Activated naive CD4-positive, alpha-beta T cell treated with anti-CD3 and anti-CD28 coated beads, Interleukin-2, amount 50 U/mL, for 16 hours (primary cell): ENCODE measurements at places on chromosomes 7 and 10.

DNA sequence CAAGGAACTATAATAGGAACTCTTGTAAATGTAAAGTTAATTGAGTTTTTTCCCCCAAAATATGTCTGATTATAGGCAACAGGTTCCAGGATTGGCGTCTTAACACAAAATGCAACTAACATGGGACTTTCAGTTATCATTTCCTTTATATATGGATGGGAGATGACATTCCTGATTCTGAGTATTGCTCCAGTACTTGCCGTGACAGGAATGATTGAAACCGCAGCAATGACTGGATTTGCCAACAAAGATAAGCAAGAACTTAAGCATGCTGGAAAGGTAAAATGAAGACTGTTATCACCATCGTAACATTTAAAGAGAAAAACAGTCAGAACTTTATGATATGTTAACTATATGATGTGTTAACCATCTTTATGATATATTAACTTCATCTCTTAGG lies 63.7 kb downstream of the SP8 start:
- DNase-seq, result no peak

DNA sequence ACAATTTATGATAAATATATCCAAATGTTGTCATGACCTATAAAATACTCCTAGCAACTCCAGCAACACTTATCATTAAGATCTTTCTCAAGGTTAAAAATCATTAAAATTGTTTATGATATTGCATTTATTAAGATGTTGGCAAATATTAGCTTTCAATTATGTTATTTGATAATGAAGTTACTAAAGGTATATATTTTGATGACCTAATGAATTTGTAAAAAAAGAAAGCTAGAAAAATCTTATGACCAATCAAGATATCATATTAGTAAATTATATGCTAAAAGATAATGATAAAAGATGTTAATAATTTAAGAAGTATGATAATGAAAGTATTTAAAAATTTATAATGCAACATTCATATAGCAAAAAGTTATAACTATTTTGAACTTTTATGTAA lies 66.3 kb upstream of the RAB18 start:
- no peak for DNase-seq

DNA sequence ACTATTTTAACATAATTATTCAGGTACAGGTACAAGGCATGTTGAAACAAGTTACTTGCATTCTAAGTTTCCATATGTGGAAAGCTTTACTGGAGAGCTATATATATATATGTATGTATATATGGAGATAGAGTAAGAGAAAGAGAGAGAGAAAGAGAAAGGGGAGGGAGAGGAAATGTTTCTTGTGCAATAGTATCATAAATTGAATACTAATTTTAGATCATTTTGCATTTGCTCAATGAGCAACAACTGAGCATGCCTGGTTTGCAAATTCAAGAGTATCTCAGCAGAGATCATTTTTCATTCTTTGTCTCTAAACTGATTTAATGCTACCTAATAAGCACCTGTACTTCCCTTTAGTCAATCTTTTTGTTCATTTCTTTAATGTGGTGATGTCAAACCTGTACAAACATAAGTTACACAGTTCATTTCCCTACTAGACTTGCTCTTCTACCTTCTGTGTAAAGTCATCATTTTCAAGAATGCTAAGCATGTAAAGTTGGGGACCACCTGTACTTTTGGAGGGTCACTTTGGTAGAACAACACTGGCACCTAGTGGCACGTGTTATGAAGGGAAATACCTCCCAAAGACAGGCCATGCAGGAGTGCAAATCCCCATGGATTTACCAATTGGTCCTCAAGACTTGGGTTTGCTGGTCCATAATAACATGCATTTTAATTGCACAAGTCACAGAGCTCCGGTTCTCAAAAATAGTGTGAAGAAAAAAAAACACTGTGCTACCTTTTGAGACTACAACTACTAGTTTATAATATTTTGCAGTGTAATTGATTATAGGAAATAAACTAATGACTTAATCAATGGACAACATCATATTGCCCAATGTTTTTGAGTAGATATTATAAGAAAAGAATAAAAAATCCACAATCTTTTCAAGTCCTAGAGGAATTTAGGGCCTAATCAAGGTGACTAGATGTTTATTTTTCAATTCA lies 431.2 kb upstream of the IGFBP3 start:
- DNase-seq, result no peak

GRCh38 chr7:41769162-41769561 lies 66.3 kb upstream of the INHBA start:
- no peak for DNase-seq

DNA sequence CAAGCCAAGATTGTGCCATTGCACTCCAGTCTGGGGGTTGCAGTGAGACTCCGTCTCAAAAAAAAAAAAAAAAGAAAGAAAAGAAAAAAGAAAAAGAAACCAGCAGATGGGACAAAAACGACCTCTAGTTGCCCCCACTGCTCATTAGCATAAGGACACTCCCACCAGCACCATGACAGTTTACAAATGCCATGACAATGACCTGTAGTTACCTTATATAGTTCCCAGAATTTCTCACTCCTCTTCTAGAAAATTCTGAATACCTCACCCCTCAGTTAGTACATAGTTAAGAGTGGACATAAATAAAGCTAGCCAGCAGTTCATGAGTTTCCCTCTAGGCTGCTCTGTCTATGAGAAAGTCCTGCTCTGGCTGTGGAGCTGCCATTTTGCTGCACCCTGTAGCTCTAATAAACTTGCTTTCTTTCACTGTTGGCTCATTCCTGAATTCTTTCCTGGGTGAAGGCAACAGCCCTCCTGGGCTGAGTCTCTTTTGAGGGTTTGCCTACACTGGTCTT lies 276.8 kb upstream of the AKR1E2 start:
- DNase-seq, result no peak

DNA sequence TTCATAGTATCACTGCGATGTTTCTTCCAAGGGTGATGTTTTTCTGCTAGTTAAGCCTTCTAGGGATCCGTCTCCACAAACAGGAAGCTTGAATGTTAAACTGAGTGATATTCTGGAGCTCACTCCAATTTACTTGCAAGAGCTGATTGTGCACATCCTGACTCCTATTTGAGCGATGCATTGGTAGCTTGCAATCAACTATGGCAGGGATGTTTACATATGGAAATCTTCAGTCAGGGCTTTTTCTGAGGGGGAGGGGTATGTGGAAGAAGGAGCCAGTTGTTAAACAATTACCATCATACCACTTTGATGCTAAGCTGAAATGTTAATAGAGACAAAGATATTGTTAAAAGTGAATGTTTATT lies 43.2 kb upstream of the NXPH1 start:
- DNase-seq, result no peak

DNA sequence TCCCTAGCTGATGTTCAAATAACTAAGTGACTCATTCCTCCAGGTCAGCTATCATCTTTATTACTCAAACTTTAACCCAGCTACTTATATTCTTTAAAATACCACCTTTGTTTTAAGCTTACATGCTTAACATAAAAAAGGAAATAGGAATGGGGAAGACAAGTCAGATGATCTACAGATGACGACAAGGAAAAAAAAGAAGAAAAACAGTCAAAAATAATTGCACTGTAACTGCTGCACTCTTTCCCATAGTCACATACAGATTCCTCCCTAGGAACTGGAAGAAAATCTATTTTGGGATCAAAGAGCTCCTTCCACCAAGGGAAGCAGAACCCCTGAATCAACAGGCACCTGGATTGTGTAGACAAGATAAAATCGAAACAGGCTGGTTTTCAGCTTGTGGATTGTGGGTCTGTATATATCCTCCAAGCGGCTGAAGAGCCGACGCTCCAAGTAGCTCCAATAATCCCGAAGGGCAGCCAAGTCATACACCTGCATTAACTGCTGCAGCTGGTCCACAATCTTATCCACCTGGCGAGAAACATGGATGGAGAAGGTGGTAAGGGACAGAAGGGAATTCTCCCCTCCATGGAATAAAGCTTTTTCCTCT lies 2.0 kb downstream of the WDR91 start:
- DNase-seq, result no peak

DNA sequence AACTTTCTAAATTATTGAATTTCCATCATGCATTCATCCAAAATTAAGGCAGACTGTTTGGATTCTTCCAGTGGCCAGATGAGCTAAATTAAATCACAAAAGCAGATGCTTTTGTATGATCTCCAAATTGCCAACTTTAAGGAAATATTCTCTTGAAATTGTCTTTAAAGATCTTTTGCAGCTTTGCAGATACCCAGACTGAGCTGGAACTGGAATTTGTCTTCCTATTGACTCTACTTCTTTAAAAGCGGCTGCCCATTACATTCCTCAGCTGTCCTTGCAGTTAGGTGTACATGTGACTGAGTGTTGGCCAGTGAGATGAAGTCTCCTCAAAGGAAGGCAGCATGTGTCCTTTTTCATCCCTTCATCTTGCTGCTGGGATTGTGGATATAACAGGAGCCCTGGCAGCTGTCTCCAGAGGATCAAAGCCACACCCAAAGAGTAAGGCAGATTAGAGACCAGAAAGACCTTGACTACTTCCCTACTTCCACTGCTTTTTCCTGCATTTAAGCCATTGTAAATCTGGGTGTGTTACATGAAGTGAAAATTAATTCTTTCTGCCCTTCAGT lies 8.2 kb upstream of the CFAP69 start:
- DNase-seq, result no peak

DNA sequence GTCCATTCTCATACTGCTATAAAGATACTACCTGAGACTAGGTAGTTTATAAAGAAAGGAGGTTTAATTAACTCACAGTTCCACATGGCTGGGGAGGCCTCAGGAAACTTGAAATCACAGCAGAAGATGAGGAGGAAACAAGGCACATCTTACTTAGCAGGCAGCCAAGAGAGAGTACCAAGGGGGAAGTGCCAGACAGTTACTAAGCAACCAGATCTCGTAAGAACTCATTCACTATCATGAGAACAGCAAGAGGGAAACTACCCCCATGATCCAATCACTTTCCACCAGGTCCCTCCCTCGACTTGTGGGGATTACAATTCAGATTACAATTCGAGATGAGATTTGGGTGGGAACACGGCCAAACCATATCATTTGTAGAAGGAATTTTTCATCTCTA lies 36.3 kb downstream of the NHLRC2 start:
- no peak for DNase-seq

DNA sequence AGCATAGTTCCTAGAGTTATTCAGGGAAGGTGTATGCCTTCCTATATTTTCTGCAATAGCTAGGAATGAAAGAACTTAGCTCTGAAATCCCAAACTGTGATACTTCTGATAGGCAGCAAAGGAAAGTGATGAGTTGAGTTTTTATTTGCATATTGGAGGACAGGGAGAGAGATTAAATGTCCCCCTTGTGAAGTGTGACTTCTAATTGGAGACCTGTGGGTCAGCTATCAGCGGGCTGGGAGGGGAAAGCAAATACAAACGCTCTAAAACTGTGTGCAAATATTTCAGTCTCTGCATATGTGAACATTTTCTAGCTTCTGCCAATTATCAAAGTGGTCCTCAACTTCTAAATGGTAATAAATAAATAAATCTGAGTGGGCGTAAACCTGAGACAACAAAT lies 203.3 kb downstream of the CACNB2 start:
- no peak for DNase-seq

DNA sequence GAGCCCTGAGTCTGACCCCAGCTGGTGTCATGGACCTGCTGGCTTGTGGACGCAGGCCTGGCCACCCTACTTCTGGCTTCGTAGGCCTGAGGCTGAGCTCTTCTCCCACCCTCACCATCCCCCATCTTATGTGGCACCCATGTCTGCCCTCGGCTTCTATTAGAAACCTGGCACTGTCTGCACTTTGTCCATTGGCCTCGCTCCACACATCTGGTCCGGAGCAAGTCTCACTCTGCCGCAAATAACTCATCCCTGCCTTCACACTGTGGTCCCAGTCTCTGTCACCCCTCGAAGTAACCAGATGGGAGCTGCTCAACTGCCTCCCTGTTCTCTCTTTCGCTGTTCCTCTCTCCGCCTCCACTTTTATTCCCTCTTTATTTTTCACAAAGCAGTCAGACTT lies 78.6 kb downstream of the TRRAP start:
- DNase-seq, result no peak

DNA sequence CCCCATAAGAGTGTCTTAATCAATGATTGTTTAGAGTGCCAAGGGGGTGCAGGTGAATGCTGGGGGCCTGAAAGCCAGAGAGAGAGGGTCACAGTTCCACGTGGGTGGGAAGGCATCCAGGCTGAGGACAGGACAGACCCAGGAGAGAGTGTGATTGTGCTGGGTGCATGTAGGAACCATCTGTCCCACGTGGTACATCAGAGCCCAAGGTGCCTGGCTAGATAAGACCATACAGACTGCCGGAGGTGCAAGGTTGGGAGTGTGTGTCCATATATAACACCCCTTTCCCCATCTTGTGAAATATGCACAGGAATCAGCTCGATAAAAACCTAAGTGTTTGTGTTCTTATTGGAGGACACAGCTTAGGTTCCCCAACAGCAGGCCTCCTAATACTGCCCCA lies 85.5 kb downstream of the WIPF3 start:
- DNase-seq, result no peak

DNA sequence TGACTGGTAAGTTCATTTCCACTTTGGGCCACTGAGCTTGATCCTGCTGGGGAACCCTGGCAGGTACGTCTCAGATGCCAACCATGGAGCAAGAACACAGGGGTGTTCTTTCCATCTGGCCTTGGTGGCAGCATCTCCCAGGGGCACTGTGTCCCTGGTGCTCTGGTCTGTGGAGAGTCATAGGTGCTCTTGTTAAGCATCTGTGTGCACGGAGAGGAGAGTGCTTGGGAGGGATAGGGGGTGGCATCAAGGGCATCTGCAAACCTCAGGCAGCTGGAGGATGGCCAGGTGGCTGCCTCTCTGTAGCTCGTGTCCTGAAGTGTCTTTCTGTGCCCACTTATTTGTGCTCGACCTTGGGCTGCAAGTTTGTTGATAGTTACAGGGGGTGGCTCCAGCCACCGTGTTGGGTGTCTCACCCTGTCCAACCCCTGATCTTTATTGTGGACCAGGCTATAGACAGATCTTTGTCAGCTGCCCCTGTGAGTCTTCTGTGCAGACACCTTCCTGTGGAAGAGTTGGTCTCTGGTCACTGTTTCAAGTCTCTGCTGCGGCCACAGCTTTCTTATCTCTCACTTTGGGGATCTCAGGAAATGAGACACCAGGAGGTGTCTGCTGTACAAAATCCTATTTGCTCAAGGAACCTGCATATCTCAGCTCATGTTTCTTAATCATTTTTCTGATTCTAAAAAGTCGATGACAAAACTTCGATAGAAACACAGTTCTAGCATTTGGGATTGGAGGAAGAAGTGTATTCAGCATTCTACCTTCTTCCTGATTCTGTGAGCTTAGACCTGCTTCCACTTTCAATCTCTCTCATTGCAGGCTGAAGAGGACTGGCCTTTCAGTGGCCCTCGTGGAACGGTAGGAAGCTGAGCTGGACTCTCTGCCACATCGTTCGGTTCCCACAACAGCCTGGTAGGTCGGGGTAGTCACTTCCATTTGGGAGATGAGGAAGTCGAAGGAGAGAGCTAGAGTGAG lies 17.2 kb upstream of the GIMAP8 start:
- no peak for DNase-seq

DNA sequence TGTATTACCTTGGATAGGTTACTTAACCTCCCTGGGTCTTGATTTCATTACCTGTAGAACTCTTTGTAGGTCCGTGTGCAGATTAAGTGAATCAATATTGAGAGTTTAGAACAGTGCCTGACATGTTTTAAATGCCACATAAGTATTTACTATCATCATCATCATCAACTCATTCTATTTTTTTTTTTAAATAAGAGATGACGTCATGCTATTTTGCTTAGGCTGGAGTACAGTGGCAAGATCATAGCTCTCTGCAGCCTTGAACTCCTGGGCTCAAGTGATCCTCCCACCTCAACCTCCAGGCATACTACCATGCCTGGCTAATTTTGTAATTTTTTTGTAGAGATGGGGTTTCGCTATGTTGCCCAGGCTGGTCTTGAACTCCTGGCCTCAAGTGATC lies 132.0 kb upstream of the FZD8 start:
- no peak for DNase-seq

- DNase-seq, result no peak
Measured at GRCh38 chr10:49365675-49366415, 30.0 kb downstream of the DRGX start.
